ENCODE measurements at places on chromosomes 7 and 10. TPM values are rescaled to one million over a fixed set of nuclear protein-coding genes. Genes with fewer than 3 reads are reported as not detected.
A peak's percentile ranks its signal among the peaks of the same experiment; 100 is the strongest.

DNA sequence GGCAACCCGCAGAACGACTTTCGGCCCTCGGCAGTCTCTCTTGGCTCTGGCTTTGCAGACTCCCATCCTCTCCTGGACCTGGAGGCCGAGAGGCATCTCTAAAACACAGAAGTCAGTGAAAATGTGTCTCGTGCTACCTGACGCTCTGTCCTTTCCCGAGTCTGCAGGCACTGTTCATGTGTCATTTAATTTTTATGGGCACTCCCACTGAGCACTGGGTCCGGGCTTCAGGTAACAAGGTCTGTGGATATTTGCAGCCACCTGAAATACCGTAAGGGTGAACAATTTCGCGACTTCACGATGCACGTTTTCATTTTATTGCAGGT lies 96.8 kb downstream of the GLRX3 start:
- DNase-seq: no peak

Gene OR13A1
- total RNA-seq: not detected

Gene SAMD9L
- total RNA-seq: 0.37 TPM

GRCh38 chr7:10268034-10268433 lies 705.6 kb upstream of the PHF14 start:
- no peak for DNase-seq

DNA sequence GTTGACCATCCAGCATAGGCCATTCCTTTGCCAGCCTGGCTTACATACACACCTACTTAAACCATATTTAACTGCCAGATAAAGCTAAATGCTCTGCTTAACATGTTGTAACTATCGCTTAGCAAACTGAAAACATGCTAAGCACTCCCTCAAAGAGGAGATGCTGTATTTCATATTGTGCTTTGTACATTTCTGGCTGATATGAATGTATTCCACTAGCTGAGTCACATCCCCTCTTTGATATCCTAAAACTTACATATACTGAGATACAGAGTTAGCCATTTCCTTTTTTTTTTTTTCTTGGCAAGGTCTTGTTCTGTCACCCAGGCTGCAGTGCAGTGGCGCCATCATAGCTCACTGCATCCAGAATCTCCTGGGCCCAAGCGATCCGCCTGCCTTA lies 99.4 kb downstream of the TPST1 start:
- DNase-seq: no peak

DNA sequence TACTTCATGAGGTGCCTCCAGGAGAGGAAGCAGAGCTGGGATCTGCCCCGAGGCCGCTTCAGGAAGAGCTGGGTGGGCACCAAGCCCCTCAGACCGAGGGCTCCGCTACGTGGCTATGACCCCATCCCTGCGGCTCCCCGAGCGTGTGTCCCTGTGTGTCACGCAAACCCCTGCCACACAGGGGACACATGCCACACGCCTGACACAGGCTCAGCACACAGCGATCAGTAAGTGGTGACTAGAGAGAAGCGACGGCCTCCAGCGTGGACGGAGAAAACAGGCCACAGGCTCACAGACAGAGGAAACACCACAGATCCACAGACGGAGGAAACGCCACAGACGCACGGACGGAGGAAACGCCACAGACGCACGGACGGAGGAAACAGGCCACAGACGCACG lies 18.5 kb downstream of the DIP2C start:
- DNase-seq: no peak

Gene PTPN20
- total RNA-seq: not detected

- no peak for DNase-seq
Measured at GRCh38 chr7:77197141-77197540, 2.5 kb downstream of the FGL2 start.

Gene ASB10
- not detected for total RNA-seq

Gene AEBP1
- not detected for total RNA-seq

DNA sequence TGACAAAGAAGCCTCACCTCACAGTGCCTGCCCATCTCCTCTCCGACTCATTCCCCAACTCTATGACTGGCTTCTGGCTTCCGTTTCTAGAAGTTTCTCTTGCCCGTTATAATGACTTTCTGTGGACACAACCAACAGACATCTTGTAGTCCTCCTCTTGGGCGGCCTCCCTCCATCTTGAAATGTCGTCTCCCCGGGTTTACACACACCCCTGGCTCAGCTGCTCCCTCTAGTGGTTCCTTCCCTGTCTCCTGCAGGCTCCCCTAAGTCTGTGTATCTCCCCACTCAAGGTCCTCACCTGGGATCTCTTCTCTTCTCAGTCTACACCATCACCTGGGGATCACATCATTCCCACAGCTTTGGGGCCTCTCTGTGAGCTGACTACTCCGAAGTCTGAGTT lies 123.4 kb upstream of the NEBL start:
- peak; percentile 47 for DNase-seq

Gene TAS2R41
- not detected for total RNA-seq

- no peak for DNase-seq
Measured at GRCh38 chr7:142712617-142712957, 36.7 kb upstream of the PRSS1 start.

DNA sequence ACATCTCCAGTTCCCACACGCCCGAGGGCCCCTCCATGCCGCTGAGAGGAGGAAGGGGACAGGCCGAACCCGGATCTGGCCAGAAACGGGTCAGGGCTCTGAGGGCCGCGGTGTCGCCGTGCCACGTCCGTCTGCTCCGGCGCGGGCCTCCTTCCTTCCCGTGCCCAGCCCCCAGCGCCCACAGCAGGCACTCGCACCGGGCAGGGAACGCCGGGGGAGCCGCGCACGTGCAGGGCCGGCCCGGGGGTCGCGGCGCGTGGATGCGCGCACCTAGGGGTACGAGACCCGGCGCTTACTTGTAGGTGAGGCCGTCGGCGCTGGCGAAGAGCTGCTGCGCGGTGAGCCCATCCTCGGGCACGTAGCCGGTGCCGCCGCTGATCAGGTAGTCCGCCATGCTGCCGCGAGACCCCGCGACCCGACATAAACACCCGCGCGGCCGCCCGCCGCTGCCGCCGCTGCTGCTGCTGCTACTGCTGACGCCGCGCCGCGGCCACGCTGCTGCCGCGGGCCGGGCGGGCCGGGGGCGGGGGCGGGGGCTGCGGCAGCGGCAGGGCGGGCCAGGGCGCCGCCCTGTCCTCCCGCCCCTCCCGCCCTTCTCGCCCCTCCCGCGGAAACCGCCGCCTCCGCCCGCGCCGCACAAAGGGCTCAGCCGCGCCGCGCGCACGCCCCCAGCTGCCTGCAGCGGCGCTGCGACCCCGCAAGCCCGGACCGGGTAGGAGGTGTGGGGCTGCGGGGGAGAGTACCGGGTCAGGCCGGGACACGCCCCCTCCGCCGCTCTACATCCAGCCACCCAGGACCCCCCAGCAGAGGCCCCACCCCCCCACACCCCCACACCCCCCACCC lies 4.1 kb downstream of the IMPDH1 start:
- DNase-seq: peak; percentile 58

- DNase-seq: peak; percentile 83
Measured at GRCh38 chr7:98841179-98841997, 28.4 kb downstream of the TMEM130 start.

DNA sequence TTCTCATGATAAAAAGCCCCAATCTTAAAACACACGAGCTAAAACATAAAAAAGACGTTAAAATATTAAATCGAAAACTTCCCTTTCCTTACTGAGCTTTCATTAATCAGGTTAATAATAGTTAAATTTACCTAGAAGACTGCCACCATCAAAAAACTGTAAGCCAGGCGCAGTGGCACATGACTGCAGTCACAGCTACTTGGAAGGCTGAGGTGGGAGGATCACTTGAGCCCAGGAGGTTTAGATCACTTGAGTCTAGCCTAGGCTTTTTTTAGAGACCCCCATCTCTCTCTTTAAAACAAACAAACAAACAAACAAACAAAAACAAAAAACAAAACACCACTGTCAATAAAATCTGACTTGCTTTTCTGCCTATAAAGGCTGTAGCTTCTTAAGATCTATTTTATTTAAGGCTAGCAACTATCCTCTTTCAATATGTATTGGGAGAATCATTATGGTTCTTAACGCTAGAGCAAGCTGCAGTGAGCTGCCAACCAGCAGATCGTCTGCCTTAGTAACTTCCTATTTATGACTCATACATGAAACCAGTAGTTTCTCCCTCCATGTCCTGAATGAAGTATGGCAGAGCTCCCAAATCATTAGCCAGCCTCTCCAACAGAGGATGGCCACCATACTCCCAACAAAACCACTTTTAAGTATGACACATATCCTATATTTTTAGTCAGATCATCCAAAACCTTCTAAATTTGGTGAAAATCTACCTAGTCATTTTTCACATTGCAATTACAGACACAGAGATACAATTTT lies 163.7 kb downstream of the SRPK2 start:
- peak; percentile 46 for DNase-seq

Gene GPR22
- not detected for total RNA-seq

Gene GNAT3
- not detected for total RNA-seq

DNA sequence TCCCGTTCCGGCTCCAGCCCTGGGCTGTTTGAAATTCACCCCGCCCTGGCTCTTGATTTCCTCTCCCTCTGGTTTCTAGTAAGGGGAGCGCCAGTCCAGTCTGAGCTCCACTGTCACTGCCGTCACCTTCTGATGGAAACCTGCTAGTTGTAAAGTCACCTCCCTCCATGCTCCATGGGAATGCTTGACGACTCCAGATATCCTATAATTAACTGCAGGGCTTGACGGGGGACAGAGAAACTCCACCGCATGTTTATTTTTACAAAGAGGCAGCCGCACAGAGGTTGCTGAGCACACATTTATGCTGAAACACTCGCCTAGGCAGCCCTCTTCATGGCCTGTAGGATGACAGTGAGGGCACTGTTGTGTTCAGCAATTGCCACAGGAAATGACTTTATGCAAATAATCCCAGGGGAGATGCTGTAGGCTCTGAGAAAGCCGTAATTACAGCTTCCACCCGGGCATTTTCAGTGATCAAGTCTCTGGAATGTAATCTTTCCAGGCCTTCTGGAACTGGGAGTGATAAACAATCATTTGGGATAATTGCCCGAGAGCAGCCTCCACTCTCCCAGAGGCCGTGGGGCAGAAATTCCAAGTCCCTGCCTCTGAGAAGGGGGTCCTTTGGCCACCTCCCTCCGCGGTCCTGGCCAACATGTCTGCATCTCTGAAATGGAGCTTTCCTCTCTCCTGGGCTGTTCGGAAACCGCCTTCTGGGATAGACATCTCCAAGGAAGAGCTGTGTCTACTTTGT lies 300.5 kb downstream of the KLF6 start:
- DNase-seq: no peak

Gene CDC14C
- total RNA-seq: not detected

- no peak for DNase-seq
Measured at GRCh38 chr10:76047521-76047920, 616.1 kb downstream of the LRMDA start.

Gene FANK1
- 4.0 TPM for total RNA-seq

DNA sequence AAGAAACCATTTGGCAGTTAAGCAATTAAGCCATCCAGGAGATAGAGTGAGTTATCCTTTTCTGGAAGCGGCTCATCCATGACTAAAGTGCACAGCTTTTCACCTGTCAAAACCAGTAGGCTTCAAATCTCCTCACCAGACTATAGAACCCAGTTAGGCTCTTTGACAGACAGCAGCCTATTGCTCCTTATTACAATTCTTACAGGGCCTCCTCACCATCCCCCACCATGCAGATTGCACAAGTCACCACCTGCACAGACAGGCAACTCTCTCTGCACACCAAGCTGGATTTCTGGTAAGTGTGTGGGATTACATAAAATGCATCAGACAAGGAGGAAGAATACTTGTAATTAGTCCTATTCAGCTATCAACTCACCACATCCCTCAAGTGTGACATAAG lies 301.6 kb downstream of the SNX13 start:
- no peak for DNase-seq

DNA sequence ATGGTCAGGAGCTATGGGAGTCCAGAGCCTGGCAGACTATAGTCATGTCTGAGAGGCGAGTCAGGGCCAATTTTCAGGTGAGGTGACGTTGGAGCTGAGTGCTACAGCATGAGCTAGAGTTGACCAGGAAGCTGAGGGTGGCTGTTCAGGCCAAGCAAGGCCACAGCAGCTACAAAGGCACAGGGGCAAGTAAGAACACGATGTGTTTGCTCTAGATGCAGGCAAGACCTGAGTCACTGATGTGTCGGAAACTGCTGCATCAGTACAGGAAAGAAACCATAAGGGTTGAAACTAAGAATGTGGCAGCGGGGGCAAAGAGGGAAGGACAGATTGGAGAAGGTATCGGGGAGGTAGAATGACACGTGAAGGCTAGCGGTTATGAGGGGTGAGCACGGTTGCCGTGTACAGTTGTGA lies 11.8 kb upstream of the RRP12 start:
- no peak for DNase-seq

Data from HT-29 (cell line).